ENCODE measurements at places on chromosomes 16 and 17.
A peak's percentile ranks its signal among the peaks of the same experiment; 100 is the strongest.

DNA sequence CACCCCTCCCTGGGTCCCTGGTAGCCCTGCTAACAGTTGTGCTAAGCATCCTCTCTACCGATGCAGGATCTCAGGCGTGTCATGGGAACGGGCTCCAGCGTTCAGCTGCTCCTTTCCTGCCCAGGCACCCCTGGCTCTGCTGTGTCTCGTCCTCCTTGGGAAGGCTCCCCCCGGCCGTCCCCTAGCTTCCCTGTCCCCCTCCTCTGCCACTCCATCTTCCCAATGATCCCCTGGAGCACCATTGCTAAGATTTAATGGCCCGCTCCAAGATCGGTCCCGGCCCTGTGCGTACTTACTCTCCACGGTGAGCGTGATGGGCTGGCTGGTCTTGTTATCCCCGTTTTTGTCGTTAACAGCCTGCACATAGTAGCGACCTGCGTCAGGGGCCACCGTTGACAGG, 135.5 kb upstream of the CDC42EP4 start:
- no peak for DNase-seq

DNA sequence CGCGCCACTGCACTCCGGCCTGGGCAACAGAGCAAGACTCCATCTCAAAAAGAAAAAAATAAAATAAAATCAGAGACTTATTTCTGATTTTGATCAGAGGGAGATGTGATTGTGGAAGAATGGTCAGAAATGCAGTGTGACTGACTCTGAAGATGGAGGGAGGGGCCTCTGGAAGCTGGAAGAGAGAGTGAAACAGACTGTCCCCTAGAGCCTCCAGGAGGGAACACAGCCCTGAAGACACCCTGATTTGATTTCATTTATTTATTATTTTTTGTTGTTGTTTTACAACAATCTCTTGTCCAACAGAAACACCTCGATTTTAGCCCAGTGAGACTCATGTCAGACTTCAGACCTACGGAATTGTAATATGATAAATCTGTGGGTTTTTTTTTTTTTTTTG, 26.1 kb downstream of the BCL7C start:
- DNase-seq: no peak

DNA sequence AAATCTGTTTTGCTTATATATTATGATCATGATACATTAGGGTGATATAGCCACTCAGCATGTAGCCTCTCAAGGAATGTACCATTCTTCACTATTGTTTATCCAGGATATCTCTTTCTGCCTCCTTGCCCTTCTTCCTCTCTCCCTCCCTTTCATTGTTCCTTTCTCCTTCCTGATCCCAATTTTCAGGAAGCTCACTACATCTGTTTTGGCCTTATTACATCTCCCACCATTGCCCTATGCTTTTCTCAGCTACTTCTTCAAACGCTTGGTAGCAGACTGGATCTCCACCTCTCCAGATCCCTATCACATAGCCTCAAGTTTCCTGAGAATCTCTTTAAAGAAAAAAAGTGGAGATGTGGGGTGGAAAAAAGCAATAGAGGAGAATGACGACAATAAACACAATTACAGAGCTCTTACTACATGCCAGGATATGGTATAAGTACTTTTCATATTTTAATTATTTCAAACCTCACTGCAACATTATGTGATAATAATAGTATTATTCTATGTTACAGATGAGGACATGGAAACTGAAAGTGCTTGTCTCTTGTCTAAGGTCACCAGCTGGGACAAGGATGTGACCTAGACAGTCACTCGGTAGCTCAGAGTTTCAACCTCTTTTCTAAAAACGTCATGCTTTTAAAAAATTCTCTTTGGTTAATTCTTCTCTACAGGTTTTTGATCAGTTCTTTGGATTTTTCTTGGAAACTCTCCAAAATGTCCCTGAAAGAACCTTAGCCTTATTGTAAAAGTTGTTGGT, 959.1 kb downstream of the CDH11 start:
- DNase-seq: no peak

DNA sequence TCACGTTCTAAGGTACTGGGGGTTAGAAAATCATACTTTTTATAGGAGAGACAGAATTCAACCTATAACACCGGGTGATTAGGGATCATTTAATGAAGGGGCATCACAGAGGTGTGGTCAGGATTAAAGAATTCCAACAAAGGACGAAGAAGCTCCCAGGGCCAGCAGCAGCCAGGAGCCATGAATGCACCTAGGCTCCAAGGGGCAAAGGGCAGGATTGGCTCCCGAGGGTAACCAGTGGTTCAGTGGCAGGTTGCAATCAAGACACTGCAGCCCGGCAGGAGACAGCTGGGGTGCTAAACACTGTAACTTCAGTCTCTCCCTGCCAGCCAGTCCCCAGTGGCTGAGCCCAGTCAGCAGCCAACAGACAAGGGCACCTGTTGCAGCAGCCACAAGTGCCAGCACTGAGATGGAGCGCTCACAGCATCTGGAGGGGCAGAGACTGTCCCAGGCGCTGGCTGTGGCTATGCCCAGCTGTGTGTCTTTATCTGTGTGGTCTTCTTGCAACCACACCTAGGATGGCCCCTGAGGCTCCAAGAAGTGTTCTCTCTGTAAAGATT, 23.9 kb downstream of the DHRS7C start:
- no peak for DNase-seq

- DNase-seq: no peak
Observed at GRCh38 chr16:70735141-70735979, 49.5 kb upstream of the MTSS2 start.

GRCh38 chr17:67491681-67492024, 114.6 kb downstream of the PITPNC1 start:
- DNase-seq: no peak

- DNase-seq: no peak
Observed at GRCh38 chr17:51793686-51794085, 364.8 kb downstream of the CA10 start.

GRCh38 chr16:89094252-89094879, 714 bp downstream of the ACSF3 start:
- peak; percentile 31 for DNase-seq

- no peak for DNase-seq
Observed at GRCh38 chr17:17971431-17972125, 622 bp downstream of the TOM1L2 start.

GRCh38 chr17:14197586-14197985, 39.1 kb downstream of the CDRT15 start:
- peak; percentile 78 for DNase-seq

- DNase-seq: no peak
Observed at GRCh38 chr17:62164747-62165722, 100.0 kb upstream of the MED13 start.

DNA sequence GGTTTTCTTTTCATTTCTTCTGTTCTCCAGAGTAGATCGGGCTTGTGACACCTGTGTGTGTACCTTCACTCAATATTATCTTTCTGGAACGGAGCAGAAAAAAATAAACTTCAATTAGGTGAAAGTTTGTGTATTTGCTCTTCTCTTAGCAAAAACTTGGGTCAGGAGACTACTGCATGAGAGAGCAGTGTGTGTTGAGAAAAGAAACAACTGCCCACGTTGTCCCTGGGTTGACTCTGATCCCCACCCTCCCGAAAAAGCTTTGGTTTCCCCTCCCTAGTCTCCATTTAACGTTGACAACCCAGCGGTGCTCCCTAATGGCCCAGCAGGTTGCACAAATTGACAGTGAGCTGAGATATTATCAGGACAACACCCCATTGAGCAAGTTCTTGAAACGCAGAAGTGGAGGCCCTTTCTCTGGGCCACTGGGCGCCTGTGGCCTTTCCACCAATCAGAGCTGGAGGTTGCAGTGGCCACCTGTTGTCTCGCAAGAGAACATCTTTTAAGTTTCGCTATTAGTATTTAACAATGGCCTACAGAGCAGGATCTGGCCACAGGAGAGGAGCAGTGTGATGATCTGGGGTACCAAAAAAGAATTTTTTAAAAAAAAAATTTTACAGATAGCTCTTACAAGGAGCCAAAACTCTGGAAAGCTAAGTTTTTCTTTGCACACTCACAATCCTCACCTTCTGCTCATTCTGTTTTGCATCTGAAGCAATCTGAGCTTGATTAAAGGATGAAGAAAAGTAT, 1.5 kb upstream of the TOX3 start:
- DNase-seq: no peak

DNA sequence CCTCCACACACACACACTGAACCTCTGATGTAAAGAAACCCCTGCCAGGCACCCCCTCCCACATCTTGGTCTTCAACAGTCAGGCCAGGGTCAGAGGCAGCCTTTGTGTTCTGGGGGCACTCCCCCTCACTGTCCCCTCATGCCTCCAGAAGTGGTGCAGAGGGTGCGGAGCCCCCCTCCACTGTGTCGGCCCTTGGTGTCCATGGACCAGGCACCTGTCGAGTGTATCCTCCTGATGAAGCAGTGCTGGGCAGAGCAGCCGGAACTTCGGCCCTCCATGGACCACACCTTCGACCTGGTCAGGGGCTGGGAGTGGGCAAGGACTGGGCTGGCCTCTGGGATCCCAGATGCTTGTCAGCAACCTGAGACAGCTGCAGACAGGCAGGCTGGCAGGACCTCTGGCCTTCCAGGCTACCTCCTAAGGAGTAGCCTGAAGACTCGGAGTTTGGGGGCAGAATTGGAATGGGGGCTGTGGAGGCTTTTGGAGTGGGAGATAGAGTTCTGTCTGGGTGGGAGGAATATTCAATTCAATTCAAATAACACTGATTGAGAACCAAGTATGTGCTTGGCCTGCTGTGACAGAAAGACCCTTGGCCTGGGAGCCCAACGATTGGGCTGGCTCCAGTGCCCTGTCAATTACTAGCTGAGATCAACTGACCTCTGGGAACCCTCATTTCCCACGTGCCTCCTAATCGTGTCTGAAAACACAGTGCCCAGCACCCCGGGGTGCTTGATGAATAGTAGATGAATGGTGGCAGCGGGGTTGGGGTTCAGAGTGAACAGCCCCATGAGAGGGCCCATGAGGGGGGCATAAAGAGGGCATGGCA, 11.5 kb downstream of the GUCY2D start:
- no peak for DNase-seq

DNA sequence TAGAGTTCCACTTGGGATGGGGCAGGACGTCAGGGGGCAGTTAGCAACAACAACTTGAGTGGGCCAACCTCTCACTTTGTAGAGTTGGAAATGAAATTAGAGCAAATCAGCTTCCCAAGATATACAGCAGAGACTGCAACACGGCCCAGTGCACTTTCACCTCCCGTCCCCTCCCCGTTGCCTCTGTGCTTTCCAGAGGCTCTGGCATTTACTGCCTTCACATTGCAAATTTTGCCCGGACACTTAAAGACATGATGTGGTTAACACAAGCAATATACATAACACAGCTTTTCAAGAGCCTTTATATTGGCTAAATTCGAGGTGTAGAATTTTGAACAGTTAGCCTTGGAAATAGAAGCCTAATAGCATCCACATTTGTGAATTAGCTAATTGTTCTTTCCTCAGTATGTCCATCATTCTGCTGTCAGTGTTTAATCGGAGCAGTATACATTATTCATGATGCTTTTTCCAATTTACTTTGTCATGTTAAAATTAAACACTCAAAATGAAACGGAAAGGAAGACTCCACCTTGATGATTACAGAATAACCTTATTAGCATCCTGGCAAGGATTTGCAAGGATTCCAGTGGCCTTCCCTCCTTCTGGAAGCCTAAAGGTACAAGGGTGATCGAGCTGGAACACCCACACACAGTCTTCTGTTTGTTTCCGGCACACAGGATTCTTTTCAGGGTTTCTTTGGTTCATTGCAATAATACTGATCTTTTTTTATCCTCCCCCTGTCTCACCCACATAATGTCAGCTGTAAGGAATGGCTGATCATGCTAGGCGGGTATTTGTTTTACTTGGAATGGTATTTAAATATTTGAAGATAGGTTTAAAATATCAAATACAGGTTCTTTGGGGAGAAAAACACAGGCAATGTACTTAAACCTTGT, 190.9 kb upstream of the CACNG5 start:
- no peak for DNase-seq

GRCh38 chr17:60863892-60864707, 186.4 kb downstream of the BCAS3 start:
- DNase-seq: no peak

GRCh38 chr16:85614338-85615013, 1.4 kb downstream of the GSE1 start:
- DNase-seq: no peak

DNA sequence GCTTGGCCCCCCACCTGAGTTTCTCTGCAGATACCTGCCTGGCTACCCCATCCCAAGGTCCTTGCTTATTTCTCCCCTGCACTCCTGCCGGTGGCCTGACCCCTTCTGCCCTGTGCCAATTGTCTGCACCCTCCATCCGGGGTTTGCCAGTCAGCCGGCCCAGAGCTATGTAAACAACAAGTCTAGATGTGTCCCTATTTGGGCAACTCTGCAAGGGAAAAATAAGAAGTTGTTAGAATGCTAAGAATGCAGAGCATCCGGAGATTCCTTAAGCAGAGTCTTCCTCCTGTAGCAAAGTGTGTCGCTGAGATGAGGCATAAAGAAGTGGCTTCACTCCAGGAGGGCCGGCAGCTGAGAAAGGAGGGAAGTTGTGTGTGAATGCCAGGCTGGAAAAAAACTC, 46.6 kb downstream of the RGS9 start:
- no peak for DNase-seq

DNA sequence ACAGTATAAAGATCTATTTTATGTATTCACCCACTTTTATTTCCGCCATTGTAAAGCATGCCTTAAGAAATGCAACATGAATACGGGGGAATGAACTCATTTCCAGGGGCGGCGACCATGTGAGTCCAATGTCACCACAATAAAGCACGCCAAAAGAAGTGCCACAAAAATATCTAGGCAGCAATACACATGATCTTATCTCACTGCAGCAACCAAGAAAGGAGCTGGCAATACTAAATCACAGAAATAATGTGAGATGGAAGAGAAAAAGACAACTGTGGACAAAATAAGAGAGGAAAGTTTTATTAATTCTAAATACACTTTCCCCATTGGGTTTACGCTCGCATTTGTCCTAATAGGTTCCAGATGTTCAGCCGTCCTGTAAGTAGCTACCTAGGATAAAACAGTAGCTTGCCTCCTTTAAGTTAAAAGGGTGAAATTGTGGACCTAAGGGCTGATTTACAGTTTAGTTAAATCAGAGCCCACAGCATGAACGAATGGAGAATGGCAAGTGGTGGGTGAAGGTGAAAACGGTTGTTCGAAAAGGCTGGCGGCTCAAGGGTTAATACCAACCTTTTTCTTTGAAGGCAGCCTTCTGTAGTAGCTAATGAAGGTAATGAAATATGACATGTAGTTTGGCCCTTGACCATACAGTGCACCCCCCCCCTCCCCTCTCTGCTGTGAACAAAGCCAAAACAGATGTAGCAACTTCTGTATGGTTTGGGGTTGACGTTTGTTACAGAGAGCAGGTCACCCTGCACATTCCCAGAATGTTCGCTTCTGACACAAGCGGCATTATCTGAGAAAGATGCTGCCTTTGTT, 504.2 kb upstream of the PSMD7 start:
- DNase-seq: no peak

GRCh38 chr16:30882429-30883310, 11.2 kb downstream of the BCL7C start:
- no peak for DNase-seq

GRCh38 chr16:79587897-79588296, 12.6 kb downstream of the MAF start:
- no peak for DNase-seq

GRCh38 chr16:3879887-3880564, 487 bp downstream of the CREBBP start:
- DNase-seq: peak; percentile 72

GRCh38 chr16:17360693-17361122, 110.1 kb downstream of the XYLT1 start:
- no peak for DNase-seq

Measured in activated CD4-positive, alpha-beta memory T cell treated with anti-CD3 and anti-CD28 coated beads, Interleukin-2, amount 10 ng/mL, durations not matched to agents 7 days and 5 days (primary cell).